ENCODE measurements at places on chromosomes 12 and 14.

DNA sequence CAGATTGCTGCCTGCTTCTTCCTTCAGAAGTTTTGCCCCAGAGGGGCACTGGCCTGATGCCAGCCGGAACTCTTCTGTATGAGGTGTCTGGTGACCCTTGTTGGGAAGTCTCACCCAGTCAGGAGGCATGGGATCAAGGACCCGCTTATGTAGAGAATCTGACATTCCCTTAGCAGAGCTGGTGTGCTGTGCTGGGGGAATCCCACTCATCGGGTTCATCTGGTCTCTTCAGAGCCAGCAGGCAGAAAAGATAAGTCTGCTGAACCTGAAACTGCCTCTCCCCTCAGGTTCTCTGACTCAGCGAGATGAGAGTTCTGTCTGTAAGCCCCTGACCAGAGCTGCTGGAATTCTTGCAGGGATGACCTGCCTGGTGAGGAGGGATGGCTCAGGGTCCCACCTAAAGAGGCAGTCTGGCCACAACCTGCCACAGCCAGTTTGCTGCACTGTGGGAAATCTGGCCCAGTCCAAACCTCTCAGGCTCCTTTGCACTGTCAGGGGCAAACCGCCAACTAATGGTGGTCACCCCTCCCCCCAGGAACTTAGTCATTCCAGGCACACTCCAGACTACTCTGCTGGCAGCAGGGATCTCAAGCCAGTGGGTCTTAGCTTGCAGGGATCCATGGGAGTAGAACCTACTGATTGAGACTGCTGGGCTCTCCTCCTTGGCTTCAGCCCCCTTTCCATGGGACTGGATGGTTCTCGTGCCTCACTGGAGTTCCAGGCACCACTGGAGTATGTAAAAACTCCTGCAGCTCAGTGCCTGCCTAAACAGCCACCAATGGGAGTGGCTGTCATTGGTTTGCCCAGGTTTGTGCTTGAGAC, 4.1 kb downstream of the CLEC2D start:
- peak; percentile 89 for DNase-seq

DNA sequence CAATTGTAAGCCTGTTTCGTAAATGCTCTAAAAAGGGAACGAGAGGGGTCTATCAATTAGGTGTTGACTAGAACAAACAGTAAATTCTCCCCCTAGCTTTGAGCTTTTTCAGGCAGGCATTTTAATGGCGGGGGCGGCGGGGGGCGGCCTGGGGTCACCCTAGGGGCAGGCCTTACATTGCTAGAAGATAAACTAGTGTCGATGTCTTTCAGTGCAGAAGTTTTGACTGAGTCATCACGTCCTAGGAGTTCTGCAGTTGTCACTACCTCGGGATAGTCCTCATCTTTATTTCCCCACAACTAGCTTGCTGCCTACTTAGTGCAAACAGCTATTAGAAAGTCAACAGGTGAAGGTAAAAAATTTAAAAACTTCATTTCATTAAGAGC, 1.6 kb downstream of the ATP6V1D start:
- DNase-seq: no peak

- DNase-seq: no peak
Observed at GRCh38 chr12:1510056-1510812, 84.1 kb downstream of the FBXL14 start.

GRCh38 chr14:91878274-91878673, 10.9 kb upstream of the TC2N start:
- no peak for DNase-seq

DNA sequence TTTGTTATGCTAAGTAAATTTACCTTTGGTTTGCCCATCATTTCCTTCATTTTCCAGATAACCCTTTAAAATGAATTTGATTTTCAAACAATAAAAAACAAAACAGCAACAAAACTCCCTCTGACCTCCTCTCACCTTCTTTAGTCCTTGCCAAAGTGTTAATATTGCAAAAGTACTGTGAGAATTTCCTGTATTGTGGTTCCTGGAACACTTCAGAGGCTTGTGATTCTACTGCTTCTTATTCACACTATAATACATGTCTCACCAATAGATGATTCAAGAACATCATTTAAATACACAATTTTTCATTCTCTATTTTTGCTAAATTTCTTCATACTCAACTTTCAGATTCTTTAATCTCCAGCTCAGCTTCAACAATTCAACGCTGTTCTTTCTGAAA, at the start of gene KLRD1:
TSS of gene KLRD1 (plus strand) at position 241 of the 400 bp plus-strand sequence. CDS start 208 bp downstream, outside the sequence.
- DNase-seq: no peak

DNA sequence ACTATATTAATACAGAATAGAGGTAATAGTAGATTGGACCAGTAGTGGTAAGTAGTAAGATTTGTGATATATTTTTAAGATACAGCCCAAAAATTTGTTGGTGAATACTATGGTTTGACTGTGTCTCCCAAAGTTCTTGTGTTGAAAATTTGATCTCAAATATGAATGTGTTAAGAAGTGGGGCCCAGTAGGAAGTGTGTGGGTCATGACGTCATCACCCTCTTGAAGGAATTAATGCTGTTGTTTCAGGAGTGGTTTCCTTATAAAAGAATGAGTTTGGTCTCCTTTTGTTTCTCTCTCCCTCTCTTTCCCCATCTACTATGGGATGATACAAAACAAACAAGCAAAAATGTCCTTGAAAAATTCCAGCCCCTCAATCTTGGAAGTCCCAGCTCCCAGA, 16.3 kb downstream of the LUM start:
- no peak for DNase-seq

- DNase-seq: no peak
Observed at GRCh38 chr14:90549794-90550641, 153.2 kb downstream of the CALM1 start.

GRCh38 chr12:27821259-27821973, 41.4 kb upstream of the MANSC4 start:
- DNase-seq: peak; percentile 76

DNA sequence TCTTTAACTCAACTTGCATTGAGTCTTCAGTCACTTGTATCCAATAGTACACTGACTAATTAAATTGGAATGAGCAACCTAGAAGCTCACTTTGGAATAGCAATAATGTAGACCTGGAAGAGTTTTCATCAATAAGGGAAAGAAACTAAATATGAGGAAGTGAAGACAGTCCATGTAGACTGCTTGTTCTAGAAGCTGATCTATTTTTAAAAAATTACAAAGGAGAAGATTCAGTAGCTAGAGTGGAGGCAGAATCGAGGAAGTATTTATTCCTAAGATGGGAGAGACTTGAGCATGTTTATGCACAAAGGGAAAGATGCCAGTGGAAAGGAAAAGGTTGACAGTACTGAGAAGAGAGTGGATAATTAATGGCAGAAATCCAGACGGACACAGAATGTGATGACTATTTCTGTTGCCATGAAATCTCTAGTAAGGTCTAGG, 156.3 kb upstream of the PDE3A start:
- DNase-seq: no peak

- DNase-seq: no peak
Observed at GRCh38 chr12:121102307-121102706, 30.4 kb upstream of the P2RX7 start.

GRCh38 chr12:6068227-6068626, 56.2 kb downstream of the VWF start:
- no peak for DNase-seq
